ENCODE measurements at places on chromosomes 7 and 10.

DNA sequence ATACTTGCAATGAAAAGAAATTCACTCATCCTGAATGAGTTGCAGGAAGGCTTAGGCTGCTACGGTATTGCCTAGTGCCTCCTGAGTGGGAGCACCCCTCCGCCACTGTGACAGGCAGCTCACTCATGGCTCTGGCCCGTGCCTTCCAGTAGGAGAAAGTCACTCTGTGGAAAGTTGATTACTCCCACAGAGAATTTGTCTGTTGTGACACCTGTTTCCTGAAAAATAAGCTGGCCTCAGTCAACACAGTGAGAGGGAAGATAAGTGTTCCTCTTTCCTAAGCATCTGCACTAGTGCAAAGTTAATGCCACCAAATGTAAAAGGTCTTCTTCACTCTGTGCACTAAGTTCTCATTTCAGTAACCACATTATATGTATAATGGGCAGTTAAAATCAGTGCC lies 158.8 kb upstream of the INHBA start:
- DNase-seq: no peak

GRCh38 chr7:112071856-112072255 lies 134.3 kb downstream of the DOCK4 start:
- no peak for DNase-seq

DNA sequence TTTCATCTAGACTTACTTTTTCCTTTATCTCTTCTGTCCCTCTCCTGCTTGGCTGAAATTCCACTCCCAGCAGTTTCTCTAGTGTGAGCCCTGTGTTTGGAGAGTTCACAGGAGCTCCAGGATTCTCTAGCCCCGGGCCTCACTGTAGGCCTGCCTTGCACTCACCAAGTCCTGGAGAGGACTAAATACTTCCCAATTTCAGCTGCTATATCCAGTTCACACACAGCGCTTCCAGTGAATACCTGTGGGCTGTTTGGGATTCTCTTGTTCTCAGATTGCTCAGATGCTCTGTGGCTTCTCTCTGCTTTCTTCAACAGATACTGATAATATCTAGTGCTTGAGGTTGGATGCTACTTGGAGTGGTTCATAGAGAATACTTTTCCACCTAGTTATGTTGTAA lies 46.0 kb downstream of the MINPP1 start:
- no peak for DNase-seq

- no peak for DNase-seq
These were observed 8.8 kb upstream of the PCGF5 start for GRCh38 chr10:91211675-91212074.

DNA sequence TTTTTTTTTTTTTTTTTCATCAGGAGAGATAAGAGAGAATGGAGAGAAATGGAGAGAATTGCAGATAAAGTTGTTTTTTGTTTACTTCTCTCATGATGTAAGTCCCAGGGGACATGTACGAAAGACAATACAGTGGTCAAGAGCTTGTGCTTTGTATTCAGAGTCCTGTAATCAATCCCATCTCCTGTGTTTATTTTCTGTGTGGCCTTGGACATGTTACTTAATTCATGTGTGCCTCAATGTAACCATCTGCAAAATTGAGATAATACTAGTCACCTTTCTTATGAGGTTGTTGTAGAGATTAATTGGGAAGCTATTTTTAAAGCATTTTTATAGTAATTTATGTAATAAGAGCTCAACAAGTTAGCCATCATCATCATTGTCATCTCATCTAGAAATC lies 117.5 kb downstream of the CDK14 start:
- no peak for DNase-seq

DNA sequence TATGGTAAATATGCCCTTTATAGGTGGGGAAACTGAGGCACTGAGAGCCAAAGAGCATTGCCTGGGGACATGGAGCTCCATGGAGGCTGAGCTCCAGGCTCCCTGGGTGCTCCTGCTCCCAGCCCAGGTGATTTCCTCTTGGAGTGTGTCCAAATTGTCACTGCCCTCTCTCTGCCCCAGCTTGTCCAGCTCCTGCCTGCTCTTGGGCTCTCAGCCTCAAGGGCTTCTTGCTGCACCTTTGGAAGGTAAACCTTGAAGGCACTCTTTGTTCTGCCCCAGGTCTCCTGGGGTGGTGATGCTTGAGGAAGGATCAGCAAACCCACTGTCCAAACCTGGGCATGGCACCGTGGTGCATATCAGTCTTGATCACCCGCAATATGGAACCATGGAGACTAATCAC lies 166.1 kb downstream of the RPS24 start:
- DNase-seq: no peak

GRCh38 chr7:155381852-155382801 lies 75.8 kb upstream of the EN2 start:
- DNase-seq: no peak

DNA sequence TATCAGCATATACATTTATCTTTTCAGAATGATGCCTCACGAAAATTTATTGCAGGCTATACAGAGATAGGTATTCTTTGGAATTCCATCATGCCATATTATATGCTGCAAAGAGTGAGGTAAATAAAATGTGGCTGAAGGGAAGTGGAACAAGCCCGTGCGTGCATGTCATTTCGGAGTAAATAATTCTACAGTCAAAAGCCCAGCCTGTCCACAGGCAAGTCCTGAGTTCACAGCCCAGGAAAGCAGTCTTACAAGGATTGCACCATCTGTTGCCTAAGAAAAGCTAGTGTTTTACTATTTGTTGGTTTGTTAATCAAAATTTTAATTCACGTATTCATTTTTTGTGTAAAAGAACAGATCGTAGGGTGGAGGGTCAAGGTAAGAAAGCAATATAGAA lies 292.4 kb upstream of the AKR1E2 start:
- DNase-seq: no peak

DNA sequence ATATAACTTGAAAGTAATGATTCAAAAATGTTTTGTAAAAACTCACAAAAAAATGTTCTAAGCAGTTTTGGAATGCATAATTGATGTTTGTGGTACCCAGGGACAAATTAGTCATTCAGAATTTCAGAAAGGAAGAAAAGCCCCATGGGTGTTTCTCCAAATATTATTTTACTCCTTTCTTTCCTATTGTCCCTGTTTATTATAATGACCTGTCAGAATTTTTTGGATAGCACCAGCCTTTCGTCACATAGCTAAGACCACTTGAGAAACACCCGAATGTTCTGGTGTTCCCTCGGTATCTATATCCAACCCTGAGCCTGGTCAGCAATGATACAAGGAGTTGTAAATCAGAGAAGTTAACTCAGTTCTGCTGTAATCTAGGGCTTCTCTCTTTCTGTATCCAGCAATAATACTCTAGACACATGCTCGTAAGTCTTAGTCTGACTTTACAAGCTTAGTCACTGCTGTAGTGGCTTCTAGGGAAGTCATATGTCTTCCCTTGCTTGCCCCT lies 64.8 kb upstream of the MEOX2 start:
- no peak for DNase-seq

- no peak for DNase-seq
These were observed 119.7 kb downstream of the JMJD1C start for GRCh38 chr10:63346015-63346441.

DNA sequence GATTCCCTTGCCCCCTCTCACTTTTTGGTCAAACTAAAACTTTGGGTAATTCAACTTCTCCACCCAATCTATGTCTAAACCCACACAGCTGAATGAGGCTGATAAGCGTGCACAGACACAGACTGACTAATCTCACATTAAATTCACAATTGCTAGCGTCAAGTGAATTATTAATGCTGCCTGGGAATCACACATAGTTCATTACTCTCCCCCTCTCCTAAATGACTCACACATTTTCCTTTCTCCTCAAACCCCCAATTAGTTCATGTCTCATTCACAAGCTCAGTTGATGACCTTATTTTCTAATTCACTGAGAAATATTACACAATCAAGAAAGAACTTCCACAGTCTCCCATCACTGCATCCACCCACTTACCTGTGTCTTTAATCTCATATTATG lies 14.5 kb downstream of the KLF14 start:
- DNase-seq: no peak

DNA sequence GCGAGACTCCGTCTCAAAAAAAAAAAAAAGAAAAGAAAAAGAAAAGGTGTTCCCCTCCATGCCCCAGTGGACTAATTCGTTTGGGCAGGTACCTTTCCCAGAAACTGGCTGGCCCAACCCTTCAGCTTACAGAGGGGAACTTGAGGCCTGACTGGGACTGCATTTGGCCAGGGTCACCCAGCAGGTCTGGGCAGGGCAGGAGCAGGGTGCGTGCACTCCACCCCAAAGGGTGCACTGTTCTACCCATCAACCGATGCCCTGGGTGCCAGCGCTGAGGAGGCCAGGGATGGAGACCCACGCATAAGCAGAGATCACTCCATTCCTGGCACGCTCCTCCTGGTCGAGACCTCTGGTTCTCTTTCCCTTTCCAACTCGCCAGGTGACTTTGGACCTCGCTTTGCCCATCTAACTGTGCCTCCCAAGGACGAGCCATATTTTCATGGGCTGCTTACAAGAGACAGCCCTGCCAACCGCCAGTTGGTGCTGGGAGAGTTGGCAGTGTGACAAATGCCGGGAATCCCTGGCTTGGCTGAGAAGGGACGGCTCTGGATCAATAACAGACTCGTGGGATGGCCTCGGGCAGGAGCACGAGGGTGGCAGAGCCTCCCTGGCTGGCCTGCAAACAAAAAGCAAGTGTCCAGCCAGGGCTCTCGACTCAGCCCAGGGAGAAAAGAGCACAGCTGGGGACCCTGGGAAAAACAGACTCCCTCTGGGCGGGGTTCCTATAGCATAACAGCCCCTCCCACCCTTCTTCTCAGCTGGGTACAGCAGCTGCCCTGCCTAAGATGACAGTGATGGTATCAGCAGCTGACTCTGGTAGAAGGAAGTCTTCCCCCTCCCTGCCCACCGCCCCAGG lies 7.9 kb downstream of the HSPB1 start:
- no peak for DNase-seq

DNA sequence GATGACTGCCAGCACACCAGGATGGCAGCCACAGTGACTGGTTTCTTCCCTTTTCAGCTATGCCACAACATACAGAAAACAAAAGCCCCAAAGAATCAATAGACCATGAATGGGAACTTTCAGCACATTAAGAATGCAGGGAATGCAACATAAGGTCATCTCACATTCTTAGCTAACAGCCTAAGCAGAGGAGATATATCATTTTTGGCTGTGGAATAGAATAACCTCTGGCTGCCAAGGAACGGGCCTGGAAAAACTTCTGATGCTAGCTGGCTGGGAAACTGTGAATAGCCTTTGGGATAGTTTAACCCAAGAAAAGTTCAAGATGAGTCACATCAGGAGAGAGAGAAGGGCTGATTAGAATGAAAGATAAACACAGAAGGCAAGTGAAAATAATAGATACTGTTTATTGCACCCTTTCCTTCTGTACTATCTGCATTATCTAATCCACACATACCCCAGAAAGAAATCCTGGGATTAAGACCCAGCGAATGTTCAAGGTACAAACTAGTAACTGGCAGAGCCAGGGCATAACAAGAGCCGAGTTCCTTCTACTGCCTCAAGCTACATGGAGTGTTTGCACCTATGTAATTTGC lies 169.2 kb downstream of the SEMA3A start:
- DNase-seq: no peak

- no peak for DNase-seq
These were observed 113.9 kb downstream of the ITGA8 start for GRCh38 chr10:15605740-15606369.

- DNase-seq: no peak
These were observed 51.8 kb downstream of the MGMT start for GRCh38 chr10:129518793-129519192.

GRCh38 chr10:113005380-113005779 lies 55.3 kb downstream of the TCF7L2 start:
- DNase-seq: no peak

DNA sequence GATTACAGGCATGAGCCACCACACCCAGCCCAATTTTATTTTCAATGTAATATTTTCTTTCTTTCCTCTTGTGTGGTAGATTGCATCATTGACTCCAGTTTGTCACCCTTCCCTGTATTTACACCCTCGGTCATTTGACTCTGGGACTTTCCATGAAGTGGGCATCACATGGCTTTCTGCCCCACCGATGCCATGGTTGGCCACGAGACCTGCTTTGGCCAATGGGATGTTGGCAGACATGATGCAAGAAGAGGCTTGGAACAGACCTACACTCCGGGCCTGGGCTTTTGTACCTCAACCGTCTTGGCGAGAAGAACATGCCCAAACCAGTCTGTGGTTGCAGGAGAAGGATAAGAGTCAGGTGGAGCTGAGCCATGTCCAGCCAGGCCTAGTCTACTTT lies 38.8 kb upstream of the CACUL1 start:
- peak; percentile 72 for DNase-seq

GRCh38 chr7:155340071-155340531 lies 42.4 kb downstream of the INSIG1 start:
- no peak for DNase-seq

GRCh38 chr10:53463539-53463938 lies 691.0 kb upstream of the MBL2 start:
- DNase-seq: no peak

GRCh38 chr10:111316722-111317212 lies 239.9 kb downstream of the ADRA2A start:
- DNase-seq: no peak

GRCh38 chr10:3122486-3123205 lies 49.9 kb downstream of the PITRM1 start:
- DNase-seq: no peak

DNA sequence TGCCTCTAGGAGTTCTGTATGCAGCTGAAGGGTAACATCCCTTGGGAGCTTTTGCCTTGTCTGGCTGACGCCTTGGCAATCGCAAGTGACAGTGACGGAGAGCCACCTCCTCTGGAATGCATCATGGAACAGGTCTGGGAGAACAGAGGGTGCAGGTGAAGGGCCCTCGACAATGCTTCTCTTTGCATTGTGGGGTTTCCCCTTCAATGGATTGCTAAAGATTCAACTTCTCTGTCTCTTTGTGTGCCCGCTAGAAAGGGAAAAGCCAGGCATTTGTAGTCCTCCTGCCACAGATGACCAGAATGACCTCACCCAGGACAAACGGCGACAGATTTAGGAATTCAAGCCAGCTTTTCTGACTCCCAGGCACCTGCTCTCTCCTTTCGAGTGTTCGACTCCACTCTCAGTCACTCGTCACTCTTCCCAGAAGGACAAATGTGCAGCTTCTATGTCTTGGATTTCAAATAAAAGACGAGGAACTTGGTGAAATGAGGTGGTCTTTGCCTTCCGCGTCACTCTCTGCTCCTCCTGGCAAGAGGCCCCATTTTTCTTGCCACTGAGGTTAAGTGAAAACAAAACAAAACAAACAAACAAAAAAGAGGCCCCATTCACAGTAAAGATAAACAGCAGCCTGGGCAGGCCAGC lies 26.1 kb downstream of the IL2RA start:
- peak; percentile 36 for DNase-seq

DNA sequence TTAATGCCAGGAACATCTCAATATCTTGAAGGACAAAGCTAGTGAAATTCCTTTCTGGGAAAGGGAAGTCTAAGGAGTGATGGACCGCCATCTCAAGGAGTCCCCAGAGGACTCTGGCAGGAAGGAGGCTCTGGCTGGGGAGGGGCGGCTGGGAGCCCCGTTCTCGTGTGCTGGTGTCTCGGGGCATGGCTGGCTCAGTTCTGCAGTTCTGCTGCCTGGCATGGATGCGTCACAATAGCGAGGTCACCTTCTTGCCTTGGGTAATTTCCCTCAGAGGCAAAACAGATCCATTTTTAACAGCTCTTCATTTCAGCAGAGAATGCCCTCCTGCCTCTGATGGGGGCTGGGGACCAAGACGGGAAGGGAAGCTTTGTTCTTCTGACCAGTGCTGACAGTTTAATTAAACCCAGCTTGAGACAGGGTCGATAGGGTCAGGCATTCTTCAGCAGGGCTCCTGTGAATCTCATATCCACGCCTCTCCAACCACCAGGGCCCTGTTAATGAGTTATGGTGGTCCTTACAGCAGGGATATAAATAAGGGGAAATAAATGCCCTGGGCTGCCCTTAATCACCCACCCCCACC lies 35.7 kb downstream of the SLIT1 start:
- DNase-seq: no peak
